Neural progenitor cell (in vitro differentiated cells): ENCODE measurements at places on chromosomes 3 and 15. TPM values are rescaled to one million over a fixed set of nuclear protein-coding genes. Genes with fewer than 3 reads are reported as not detected.

GRCh38 chr3:52404391-52404790 is 40.5 kb downstream of the SEMA3G start:
- H3K36me3 ChIP-seq = no peaks in the 10 kb centered on the region
- no peak overlapping the region for H3K27ac ChIP-seq
- no peaks in the 10 kb centered on the region for H3K4me1 ChIP-seq
- H3K27me3 ChIP-seq = no peaks in the 10 kb centered on the region
- no peak overlapping the region for H3K4me3 ChIP-seq

DNA sequence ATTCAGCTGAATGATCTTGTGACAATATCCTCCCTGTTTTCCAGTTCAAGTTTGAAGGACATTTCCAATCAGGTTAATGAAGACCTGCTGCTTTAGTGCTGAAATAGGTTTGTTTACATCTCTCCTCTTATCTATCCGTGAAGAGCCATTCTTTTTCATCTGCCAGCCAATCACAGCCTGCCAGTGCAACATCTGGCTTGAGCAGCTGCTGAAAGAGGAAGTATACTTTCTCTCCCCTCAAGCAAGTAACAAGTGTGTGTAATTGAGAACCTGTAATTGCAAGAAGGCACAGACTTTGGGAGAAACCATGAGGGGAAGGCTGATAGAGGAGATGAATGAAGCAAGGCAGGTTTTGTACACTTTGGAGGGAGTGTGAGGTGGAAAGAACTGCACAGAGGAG is 404.3 kb downstream of the AGBL1 start:
- H3K4me1 ChIP-seq = no peaks in the 10 kb centered on the region
- no peaks in the 10 kb centered on the region for H3K27me3 ChIP-seq
- no peak overlapping the region for H3K4me3 ChIP-seq
- no peaks in the 10 kb centered on the region for H3K36me3 ChIP-seq
- no peak overlapping the region for H3K27ac ChIP-seq

DNA sequence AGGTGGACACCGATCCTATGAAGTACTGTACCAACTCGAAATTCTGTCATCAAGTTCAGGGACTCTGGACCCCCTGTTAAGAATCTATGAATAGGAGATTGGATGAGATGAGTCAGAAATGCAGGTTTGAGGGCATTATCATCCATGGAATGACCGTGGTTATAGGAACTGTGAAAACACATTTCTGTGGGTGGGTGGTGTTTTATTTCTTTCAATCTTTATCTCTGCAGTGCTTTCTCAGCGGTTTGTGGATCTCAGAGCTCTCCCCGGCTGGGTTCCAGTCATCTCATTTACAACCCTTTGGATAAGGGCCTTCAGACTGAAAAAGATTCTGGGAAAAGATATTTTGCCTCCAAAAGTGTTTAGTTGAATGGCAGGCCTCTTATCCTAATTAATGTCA is 5.4 kb upstream of the ABHD17C start:
- DNase-seq = no peak
- H3K27ac ChIP-seq = no peak overlapping the region
- H3K36me3 ChIP-seq = no peaks in the 10 kb centered on the region
- peaks cover 12% of the 10 kb centered on the region for H3K27me3 ChIP-seq
- no peak overlapping the region for H3K4me3 ChIP-seq

The CLRN1 gene
- not detected in 2 replicates for total RNA-seq

The TLR9 gene
- total RNA-seq = not detected in 2 replicates

GRCh38 chr15:99438691-99439523 is 126.9 kb upstream of the MEF2A start:
- peak; percentile 51 for DNase-seq
- H3K27me3 ChIP-seq = no peaks in the 10 kb centered on the region

DNA sequence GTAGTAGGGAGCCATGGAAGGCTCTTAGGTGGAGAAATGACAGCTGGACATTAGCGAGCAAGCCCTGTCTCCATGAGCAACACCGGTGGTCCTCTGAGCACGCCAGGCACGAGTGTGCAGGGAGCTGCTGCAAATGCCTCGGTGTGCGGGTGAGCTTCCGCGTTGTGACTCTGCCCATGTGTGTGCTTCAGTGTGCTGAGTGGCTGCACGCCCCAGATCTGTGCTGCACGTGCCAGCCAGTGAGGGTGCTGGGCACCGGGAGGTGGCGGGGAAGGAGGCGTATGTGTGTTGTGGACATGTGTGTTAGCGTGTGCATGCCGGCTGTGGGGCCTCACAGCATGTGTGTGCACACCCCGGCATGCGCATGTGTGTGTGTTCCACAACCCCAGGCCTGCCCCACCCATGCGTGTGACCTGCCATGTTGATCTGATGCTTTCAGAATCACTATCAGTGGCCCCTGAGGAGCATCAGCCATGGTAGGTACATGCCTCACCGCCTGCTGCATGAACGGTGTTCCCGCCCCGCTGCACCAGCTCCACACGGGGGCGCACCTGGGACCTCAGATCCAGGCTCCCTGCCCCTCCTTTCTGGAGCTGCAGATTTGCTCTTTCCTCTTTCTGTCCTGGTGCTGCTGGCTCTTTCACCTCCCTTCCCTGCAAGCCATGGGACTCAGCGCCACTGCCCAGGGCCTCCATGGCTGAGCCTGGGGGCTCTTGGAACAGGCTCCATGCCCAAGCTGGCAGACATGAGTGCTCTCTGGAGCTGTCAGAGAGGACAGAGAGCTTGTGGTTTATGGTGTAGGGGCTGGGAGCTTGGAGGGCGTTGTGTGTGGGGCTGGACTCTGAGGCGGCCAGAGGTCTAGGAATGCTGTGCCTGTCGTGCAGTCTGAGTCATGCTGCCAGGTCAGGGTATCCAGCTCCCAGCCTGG is 169.4 kb downstream of the TBC1D2B start:
- H3K4me3 ChIP-seq = no peak overlapping the region
- no peak overlapping the region for H3K27ac ChIP-seq
- DNase-seq = peak; percentile 45
- no peaks in the 10 kb centered on the region for H3K4me1 ChIP-seq
- no peaks in the 10 kb centered on the region for H3K27me3 ChIP-seq

The CCR8 gene
- not detected in 2 replicates for total RNA-seq

DNA sequence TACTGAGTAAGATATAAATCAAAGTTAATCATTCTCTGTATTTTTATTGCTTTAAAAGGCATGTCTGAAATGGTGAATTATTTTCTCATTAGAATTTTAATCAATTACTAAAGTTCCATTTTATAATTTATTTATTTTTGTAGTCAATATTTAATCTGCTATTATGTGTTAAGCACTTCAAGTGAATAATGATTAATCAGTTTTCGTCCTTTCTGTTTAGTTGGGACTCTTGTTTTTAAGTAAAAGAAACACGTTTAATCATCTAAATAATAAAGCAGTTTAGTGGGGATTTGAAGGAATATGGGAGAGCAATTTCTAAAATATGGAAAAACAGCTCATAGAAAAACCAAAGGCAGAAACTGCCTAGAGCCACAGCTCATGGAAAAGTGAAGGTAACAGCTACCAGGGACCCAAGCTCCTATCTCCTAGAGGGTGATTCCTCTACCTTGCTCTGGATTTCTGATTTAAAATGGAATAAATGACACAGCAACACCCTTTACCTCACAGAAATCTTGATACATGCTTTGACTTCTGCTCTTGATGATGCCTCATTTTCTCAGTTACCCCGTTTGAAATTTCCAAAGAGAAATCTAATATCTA is 28.0 kb upstream of the SUCNR1 start:
- no peak overlapping the region for H3K4me3 ChIP-seq
- no peaks in the 10 kb centered on the region for H3K36me3 ChIP-seq
- H3K4me1 ChIP-seq = no peaks in the 10 kb centered on the region
